ENCODE measurements at places on chromosomes 2 and 18. TPM values are rescaled to one million over a fixed set of nuclear protein-coding genes. Genes with fewer than 3 reads are reported as not detected.

GRCh38 chr2:233489666-233490065, 76.9 kb downstream of the USP40 start:
- no peaks in the 10 kb centered on the region for H3K4me1 ChIP-seq
- peaks cover 6% of the 10 kb centered on the region for H3K36me3 ChIP-seq
- DNase-seq: no peak
- no peak overlapping the region for H3K27ac ChIP-seq
- no peaks in the 10 kb centered on the region for H3K27me3 ChIP-seq

- H3K27me3 ChIP-seq: no peaks in the 10 kb centered on the region
- H3K4me1 ChIP-seq: no peaks in the 10 kb centered on the region
- peaks cover 68% of the 10 kb centered on the region for H3K36me3 ChIP-seq
- H3K27ac ChIP-seq: no peak overlapping the region
- H3K4me3 ChIP-seq: no peak overlapping the region
- no peak for DNase-seq
Measured at GRCh38 chr2:25756536-25756935, 83.2 kb upstream of the DTNB start.

DNA sequence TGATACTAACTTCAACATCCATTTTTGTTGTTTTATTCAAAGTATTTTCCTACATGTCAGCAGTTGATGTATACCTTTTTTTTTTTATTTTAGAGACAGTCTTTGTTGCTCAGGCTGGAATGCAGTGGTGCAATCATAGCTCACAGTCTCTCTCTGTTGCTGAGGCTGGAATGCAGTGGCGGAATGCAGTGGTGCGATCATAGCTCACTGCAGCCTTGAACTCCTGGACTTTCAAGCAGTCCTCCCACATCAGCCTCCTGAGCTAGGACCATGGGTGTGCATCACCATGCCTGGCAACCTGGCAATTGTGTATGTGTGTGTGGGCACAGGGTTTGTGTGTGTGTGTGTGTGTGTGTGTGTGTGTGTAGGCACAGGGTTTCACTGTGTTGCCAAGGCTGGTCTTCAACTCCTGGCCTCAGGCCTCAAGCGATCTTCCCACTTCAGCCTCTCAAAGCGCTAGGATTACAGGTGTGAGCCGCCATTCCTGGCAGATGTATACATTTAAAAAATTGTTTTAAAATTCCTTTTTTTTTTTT, 24.8 kb downstream of the SANBR start:
- H3K4me3 ChIP-seq: no peak overlapping the region
- H3K27ac ChIP-seq: no peak overlapping the region
- H3K27me3 ChIP-seq: no peaks in the 10 kb centered on the region
- no peak for DNase-seq
- H3K4me1 ChIP-seq: no peaks in the 10 kb centered on the region
- no peaks in the 10 kb centered on the region for H3K36me3 ChIP-seq

- no peak overlapping the region for H3K4me3 ChIP-seq
- H3K27me3 ChIP-seq: no peaks in the 10 kb centered on the region
- no peak overlapping the region for H3K27ac ChIP-seq
- DNase-seq: no peak
- H3K4me1 ChIP-seq: no peaks in the 10 kb centered on the region
- no peaks in the 10 kb centered on the region for H3K36me3 ChIP-seq
Measured at GRCh38 chr2:236915726-236916125, 170.0 kb upstream of the COPS8 start.

DNA sequence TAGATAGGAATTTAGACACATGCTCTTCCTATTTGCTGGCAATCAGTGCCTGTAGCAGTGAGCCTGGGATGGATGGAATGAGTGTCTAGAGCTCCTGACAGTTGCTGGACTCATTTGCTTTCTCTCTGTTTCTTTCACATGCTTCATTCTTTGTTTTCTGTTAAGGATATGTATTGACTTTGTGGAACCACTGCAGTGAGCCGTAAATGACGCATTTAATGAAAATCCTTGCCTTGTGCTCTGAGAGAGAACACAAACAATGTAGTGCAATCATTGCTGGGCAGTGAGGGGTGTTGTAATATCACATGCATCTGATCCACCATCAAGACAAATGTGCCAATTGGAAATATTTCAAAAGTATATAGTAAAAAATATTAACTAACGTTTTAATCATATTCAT, 25.2 kb upstream of the CDH20 start:
- H3K27me3 ChIP-seq: no peaks in the 10 kb centered on the region
- no peak overlapping the region for H3K27ac ChIP-seq
- no peak for DNase-seq
- no peak overlapping the region for H3K4me3 ChIP-seq
- no peaks in the 10 kb centered on the region for H3K36me3 ChIP-seq

DNA sequence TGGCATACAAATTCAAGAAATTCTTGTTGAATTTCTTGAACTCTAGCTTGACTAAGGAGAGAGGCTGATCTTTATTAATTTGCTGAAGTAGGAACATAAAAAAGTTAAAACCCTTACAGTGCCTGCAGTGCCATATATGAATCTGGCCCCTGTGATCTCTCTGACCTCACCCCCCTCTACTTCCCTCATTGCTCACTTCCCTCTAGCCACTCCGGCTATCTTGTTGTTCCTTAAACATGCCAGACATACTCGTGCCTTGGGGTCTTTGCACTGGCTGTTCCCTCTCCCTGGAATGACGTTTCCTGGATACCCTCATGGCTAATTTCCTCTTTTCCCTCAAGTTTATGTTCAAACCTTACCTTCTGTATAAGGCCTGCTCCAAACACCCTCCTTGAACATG, 246.3 kb upstream of the SIX2 start:
- no peaks in the 10 kb centered on the region for H3K27me3 ChIP-seq
- DNase-seq: no peak
- H3K27ac ChIP-seq: no peak overlapping the region
- no peak overlapping the region for H3K4me3 ChIP-seq
- H3K36me3 ChIP-seq: no peaks in the 10 kb centered on the region

Gene CCDC102B
- total RNA-seq: 3.9 TPM

- no peaks in the 10 kb centered on the region for H3K36me3 ChIP-seq
- no peaks in the 10 kb centered on the region for H3K27me3 ChIP-seq
- H3K27ac ChIP-seq: peak overlapping the region; percentile 59
- peak; percentile 73 for DNase-seq
- peaks cover 65% of the 10 kb centered on the region for H3K4me1 ChIP-seq
- H3K4me3 ChIP-seq: peak overlapping the region; percentile 61
Measured at GRCh38 chr2:105746177-105747080, 1.7 kb downstream of the NCK2 start.

Gene NEUROD1
- total RNA-seq: not detected

DNA sequence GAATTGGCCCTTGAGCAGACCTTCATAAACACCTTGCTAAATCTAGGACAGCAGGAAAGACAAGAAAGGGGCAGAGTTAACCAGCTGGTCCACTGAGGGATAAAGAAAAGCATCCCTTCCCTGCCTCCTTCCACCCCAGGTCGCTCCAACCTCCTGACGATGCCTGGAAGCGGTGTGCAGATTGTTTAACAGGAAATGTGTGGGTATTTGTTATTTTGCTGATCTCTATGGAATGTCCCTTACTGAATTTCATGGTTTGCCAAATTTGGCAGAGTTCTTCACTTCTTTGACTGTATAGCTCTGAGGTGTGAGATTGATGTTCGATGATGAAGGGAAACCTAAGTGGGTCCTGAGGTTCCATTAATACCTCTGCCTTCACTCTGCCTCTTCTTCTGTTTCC, 72.9 kb downstream of the MAP3K20 start:
- H3K4me1 ChIP-seq: no peaks in the 10 kb centered on the region
- H3K27me3 ChIP-seq: no peaks in the 10 kb centered on the region
- no peak for DNase-seq
- no peak overlapping the region for H3K4me3 ChIP-seq
- no peak overlapping the region for H3K27ac ChIP-seq
- H3K36me3 ChIP-seq: no peaks in the 10 kb centered on the region

Gene SAG
- 0.17 TPM for total RNA-seq

DNA sequence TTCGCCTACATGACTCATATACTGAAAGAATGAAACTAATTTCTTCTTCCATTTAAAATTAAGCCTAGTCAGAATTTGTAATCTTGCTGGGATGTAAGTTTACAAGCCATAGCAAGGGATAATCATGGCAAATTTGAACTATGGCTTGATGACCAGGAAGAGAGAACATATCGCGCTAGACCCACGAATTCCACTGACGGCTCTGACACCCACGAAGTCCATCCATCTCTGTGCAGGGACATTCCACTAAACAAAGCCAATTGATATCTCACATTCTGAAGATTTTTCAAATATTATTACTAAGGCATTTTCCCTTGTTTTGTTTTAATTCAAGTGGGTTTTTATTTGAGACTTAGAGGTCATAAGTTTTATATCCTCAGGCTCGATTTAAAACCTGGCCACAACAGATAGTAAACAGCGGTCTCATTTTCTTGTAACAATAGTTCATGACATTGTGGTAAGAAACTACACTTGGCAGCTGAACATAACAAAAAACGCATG, 113.0 kb downstream of the QPCT start:
- no peaks in the 10 kb centered on the region for H3K4me1 ChIP-seq
- H3K27ac ChIP-seq: no peak overlapping the region
- DNase-seq: no peak
- no peak overlapping the region for H3K4me3 ChIP-seq

Data from B cell (primary cell).